KBM-7 (cell line): ENCODE measurements at places on chromosomes 6 and 20.

- no peak for DNase-seq
Measured at GRCh38 chr6:89644864-89645263, 6.3 kb upstream of the LYRM2 start.

GRCh38 chr20:56683077-56683865, 54.2 kb downstream of the TFAP2C start:
- no peak for DNase-seq

- DNase-seq, result no peak
Measured at GRCh38 chr6:37082390-37083130, 77.1 kb downstream of the FGD2 start.

DNA sequence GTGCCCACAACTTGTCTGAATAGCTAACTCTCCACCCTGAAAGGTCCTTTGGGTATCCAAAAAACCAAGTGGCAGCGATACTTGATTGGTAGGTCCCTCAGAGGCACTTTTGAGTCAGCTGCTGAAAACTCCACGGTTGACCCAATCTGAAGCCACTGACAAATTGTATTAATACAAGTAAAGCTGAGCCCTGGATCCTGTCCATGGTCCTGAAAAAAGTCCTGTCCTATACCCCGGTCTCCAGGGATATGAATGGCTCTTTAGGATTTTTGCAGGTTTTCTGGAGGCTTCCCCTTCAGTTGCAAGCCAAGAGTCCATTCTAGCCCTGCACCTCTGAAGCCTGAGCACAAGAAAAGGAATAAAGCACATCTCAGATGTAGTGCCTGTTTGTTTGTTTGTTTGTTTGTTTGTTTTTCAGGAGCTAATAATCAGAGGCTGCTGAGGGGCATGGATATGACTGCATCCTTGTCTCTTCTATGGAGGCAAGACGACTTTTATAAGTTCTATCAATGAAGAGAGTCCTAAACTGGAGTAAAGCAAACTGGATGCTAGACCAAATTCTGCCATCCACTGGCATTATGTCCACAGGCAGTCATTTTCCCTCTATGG, 1.7 kb upstream of the SLC12A5 start:
- DNase-seq, result peak; percentile 45

GRCh38 chr20:41306061-41306727, 11.3 kb downstream of the ZHX3 start:
- DNase-seq, result no peak

DNA sequence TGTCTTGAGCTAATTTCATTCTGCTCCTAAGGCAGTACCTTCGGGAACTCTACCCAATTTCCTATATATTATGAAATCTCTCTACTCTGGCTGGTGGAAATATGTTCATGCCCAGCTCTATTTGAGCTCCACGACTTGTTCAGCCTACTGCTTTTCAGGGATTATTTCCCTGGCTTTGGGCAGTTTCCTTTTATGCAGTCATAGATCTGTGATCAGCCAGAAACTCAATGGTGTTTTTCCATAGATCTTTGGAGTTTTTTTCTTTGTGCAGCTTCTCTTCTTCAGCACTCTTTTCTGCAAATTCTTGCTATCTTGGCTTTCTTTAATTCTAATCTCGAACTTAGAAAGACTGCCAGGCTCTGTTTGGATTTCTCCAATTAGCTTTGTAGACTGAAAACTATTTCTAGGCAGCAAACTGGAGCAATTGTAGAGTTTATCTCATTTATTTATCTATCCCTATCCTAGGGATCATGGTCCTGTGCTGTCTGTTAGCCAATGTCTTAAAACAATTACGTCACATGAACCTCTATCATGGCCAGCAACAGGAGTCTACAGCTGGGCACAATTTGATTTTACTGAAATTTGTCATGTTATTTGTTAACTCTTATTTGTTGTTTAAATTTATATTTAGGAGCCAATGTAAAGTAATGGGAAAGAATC, 328.4 kb downstream of the BCKDHB start:
- DNase-seq, result no peak

DNA sequence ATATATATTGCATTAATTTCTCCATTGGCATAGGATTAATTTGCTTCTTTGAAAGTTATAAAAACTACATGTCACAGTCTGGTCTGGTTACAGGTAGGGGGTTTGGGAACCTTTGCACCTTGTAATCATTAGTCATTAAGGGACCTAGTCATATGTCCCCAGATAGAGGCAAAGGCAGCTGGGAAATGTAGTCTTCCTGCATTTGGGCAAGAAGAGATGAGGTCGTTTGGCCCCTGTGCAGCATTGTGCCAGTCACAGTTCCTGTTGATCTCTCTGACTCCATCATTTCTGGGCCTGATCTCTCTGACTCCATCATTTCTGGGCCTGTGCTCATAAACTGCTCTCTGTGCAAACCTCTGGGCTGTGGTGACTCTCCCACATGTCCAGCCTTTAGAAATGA, 73.2 kb downstream of the BCKDHB start:
- DNase-seq, result no peak

- DNase-seq, result peak; percentile 75
Measured at GRCh38 chr6:98932381-98932780, 15.4 kb downstream of the FBXL4 start.

DNA sequence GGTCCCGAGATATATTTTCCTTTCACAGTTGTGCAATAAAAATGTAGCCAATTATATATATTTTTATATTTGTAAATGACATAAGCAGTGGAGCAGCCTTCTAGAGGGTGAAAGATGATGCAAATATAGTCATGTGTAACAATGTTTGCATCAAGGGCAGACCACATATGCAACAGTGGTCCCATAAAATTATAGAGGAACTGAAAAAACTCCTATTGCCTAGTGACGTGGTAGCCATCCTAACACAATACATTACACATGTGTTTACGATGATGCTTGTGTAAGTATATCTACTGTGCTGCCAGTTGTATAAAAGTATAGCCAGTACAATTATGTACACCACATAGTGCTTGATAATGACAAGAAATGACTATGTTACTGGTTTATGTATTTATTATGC, 162.8 kb downstream of the ZFAND3 start:
- no peak for DNase-seq

DNA sequence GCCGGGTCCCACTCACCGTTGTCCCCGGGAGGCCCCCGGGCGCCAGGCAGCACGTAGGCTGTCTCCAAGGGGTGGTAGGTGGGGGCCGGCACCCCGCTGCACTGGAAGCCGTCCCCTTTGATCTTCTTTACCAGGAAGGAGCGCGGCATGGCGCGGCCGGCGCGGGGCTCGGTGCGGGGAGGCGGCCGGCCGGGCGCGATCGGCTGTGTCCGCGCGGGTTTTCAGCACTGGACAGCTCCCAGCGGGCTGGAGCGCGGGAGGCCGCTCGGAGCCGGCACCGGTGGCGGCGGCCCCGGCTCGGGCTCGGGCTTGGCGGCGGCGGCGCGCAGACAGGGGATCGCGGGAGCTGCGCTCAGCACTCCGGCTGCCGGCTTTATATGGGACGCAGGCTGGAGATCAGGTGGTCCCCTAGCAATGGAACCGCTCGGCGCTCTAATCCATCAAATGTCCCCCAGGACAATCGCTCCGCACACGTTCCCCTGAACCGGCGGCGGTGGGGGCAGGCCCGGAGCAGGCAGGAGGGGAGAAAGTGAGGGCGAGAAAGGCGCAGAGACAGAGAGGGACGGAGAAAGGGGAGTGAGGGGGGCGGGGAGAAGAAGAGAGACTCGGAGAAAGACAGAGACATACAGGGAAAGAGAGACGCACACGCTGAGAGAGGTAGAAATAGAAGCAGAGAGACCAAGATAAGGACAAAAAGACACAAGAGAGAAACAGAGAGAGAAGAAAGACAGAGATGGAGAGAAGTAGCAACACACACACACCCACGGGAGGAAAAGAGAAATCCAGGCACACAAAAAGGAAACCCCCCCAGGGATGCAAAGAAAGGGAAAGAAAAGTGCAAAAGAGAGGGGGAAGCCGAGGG, at the start of gene SCRT2:
SCRT2 (minus strand) TSS at position 350 of the 862 bp plus-strand sequence; CDS start at position 149, 201 bp downstream.
- DNase-seq, result peak; percentile 58

GRCh38 chr20:1477896-1478490, 11.3 kb upstream of the NSFL1C start:
- DNase-seq, result no peak

DNA sequence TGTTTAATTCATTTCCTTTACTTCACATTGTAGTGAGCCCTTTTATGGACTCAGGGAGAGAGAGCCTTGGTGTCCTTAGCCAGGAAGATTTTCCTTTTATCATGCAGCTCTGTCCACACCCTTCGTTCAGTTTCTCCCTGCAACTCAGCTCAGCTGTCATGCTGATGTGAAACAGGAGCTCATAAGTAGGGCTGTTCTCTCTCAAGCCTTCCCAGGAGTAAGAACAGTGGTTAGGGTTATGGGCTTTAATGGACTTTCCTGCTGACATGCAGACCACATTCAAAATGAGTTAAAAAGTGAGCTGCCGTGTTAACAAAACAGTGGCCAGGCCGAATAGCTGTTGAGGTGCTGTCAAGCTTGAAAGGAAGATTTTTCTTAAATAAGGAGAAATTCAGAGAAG, 104.1 kb downstream of the BCKDHB start:
- no peak for DNase-seq

DNA sequence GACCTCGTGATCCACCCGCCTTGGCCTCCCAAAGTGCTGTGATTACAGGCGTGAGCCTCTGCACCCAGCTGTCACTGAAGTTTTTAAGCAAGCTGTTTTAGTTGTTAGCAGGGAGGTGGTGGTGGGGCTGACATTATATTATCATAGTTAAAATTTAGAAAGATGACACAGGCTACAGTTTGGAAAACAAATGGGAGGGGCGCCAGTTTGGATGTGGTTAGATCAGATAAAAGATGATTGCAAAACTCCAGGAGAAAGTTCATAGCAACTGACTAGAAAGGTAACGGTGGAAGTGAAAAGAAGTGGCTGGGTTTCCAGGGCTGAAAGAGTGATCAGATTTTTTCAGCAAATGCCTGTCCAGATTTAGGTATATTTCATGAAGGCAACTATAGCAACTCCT, 311.9 kb upstream of the CITED2 start:
- DNase-seq, result peak; percentile 7

DNA sequence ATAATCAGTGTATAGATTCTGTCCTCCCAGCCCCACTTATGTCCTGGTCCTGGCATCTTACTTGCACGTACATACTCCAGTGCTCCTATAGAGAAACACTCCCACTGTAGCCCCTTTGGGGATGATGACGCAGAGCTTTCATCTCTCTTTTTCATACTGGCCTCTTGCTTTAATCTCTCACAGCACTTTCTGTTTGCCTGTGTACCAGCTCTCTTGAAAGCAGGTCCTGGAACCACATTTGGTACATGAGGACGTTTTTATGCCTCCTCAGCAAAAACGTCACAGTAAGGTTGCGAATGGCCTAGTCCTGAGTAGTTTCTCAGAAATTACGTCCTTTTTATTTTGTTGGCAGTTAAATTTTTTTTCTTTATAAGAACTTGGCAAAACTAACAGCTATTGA, 10.8 kb downstream of the L3MBTL3 start:
- DNase-seq, result no peak

GRCh38 chr6:53258774-53259155, 90.0 kb downstream of the ELOVL5 start:
- peak; percentile 58 for DNase-seq

- no peak for DNase-seq
Measured at GRCh38 chr20:34407962-34408474, 44.9 kb downstream of the ITCH start.

GRCh38 chr6:104714796-104715195, 144.9 kb downstream of the HACE1 start:
- no peak for DNase-seq

DNA sequence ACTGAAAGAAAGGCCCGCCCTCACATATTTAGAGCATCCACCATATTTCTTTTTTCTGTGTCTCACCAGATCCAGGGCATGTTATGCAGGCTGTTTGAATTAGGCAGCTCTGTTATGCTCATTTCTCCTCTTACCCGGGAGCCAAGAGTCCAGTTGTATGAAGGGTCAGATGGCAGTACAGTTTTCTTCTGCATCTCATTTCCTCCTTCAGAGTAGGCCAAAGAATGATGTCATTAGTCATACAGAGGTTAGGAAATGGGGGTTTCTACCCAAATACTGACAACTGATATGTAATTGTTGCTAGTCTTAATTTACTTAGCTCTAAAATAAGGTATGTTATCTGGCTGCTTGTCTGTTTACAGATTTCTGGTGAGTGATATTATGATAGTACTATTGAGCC, 130.8 kb downstream of the SOBP start:
- no peak for DNase-seq

DNA sequence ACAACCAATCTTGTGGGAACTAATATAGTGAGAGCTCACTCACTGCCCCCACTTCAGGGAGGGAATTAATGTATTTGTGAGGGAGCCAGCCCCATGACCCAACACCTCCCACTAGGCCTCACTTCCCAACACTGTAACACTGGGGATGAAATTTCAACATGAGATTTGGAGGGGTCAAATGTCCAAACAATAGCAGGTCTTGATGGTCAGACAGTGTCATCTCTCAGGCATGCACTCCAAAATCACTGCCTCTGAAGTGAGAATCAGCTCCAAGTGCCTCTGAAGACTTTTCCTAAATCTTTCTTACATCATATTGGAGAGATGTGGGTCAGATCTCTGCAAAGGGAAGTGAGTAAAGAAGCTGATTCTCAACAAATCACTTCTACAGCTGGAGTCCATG, 13.8 kb upstream of the SAYSD1 start:
- DNase-seq, result no peak
